ENCODE measurements at places on chromosomes 16 and 17.

DNA sequence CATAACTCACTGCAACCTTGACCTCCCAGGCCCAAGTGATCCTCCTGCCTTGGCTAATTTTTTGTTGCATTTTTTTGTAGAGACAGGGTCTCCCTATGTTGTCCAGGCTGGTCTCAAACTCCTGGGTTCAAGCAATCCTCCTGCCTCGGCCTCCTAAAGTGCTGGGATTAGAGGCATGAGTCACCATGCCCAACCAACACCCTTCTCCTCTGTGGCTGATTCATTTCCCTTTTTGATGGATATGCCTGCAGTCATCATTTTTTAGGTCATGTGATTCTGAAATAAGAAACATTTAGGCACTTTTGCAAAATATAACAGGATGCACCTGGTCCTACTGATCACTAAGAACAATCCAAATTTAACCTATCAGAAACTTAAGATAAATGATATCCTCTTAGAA is 44.0 kb upstream of the YPEL2 start:
- no peak for DNase-seq

GRCh38 chr17:80270836-80271235 is 10.2 kb downstream of the RNF213 start:
- peak; percentile 58 for DNase-seq

DNA sequence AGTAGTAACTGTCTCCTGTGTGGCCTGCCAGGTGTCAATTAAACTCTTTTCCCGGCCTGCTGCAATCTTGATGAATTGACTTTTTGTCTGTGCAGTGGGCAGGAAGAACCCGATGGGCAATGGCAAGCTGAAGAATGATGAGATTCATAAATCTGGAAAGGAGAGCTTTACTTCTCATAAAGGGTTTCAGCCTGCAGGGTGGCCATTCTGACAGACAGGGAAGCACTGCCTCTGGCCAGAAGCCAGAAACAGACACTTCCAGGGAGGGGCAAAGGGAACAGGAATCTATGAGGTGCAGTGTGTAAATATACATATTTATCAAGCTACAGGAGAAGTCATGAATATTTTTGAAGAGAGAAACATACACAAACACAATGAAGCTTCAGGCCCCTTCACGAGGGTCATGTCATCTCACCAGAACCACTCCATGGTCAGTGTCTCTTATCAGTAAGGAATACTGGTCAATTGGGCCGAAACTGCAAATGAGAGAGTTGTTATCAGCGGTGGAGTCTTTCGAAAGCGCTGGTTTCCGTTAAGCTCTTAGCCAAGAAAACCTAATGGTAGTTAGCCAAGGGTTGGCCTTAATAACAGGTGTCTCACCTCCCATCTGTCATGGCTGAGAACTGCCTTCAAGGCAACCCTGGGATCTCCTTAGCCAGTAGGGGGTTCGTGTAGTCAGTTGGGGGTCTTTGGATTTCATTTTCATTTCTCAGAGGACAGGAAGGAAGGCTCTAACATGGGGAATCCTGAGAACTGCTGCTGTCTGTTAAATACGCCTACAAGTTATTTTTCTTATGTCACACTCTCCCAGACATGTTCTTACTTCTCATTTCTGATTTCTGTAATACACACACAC is 1.2 kb upstream of the NARF start:
- DNase-seq = no peak

DNA sequence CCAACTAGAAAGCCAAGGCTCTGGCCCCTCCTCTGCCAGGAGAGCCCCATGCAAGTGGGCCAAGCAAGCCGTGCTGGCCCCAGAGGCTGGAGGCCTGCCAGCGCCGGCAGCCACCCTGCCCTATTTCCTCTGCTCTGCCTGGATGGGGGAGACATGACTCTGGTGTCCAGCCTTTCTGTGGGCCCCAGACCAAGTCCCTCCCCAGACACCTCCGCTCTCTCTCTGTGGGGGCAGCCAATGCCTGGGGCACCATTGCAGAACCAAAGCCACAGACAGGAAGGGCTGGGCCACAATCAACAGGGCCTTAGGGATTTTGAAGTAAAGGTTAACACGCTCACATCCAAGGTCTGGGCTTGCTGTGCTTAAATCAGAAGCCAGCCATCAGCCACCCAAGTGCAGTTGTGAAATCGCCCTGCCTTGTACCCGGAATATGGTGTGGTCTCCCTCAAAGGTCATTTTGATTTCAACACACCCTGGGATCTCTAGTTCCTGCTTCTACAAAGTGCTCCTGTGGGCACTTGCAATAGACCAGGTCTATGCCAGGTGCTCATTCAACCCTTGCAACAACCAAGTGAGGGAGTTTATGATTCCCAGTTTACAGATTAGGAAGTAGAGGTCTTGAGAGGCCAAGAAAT is 63.5 kb upstream of the TEX2 start:
- DNase-seq = no peak

DNA sequence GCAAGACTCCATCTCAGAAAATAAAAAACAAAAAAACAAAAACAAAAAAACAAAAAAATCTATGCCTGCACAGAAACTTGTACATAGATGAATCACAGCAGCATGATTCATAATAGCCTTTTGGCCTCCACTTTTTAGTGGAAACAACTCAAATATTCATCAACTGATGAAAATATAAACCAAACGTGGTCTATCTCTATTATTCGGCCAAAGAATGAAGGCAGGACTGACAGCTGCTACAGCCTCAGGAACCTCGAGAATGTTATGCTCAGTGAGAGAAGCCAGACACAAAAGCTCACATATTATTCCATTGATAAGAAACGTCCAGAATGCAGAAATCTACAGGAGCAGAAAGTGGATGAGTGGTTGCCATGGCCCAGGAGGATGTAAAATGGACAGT is 19.8 kb downstream of the PPL start:
- no peak for DNase-seq

GRCh38 chr17:13395346-13395745 is 206.4 kb downstream of the HS3ST3A1 start:
- no peak for DNase-seq

- peak; percentile 33 for DNase-seq
These were observed 52.6 kb downstream of the PLCG2 start for GRCh38 chr16:81831722-81832126.

- DNase-seq = no peak
These were observed 27.8 kb downstream of the BAHCC1 start for GRCh38 chr17:81422776-81423697.

- no peak for DNase-seq
These were observed 17.1 kb downstream of the NTN1 start for GRCh38 chr17:9038380-9038779.

- DNase-seq = peak; percentile 97
These were observed at the start of gene CLUH for GRCh38 chr17:2711608-2712299. Gene CLUH (minus strand): TSS chr17:2711764. CDS start chr17:2711661, 103 bp downstream.

DNA sequence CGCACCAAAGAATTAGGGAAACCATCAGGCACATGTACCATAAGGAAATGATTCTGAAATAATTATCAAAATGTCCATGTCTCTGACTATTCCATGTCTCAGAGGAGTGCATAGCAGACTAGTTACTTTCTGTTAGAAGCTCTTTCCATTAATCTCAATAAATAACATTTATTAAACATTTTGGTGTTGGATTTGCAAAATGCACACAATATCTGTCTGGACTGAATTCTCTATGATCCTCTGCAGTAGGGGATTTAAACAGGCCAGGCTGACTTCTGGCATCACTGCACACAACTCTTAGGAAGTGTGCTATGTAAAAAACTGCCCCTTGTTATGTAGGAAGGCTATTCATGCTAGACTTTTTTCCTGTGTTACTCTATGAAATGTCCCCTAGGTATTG is 283.3 kb upstream of the CDH5 start:
- DNase-seq = no peak

GRCh38 chr16:8964462-8964861 is 756 bp upstream of the USP7 start:
- no peak for DNase-seq

- peak; percentile 19 for DNase-seq
These were observed 220 bp upstream of the ARHGAP44 start for GRCh38 chr17:12789075-12789480.

DNA sequence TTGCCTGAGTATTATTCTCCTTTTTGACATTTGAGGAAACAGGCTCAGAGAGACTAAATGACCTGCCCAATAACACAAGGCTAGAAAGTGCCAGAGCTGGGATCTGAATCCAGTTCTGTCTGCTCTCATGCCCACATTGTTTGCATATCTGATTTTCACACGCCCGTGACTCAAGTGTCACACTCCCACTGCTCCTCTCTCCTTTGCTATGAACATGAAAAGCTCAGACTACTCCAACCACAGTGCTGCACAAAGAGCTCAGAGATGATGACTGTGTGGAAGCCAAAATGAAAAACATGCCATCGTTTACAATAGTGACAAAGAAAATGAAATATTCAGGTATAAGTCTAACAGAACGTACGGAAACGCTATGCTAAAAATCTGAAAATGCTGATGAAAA is 107.9 kb downstream of the SMG6 start:
- DNase-seq = peak; percentile 73

DNA sequence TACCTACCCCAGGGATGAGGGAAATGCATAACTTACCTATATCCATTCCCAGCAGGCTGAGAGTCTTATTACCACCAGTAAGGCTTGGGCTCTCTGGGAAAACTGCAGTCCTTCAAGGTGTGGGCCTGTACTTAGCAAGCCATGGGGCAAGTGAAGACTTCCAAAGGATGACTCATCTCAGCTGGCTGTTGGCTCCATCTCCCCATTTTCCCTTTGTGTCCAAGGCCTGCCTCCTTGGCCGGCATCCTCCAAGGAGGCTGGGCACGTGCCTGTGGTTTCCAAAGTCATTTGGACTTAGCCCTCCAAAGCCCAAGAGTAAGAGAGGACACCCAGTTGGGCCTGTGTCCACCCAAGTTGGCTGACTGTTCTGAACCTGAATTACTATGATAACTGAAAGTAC is 89.8 kb downstream of the TMEM100 start:
- DNase-seq = no peak

DNA sequence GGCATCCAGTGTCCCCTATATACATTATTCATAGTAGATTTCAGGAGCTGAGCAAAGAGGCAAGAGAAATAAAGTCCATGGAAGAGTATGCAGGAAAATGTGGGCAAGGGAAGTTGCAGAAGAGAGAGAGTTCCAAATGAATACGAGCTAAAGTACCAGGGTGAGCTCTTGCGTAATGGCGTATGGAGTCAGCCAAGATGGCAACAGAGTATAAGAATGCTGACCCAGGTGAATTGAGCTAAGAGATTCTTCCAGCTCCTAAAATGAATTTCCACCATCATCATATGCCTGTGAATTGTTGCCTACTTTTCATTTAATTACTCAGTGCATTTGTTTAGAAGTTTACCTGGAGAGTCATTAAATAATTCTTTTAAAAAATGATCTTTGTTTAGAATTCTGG is 153.2 kb upstream of the CNTNAP4 start:
- DNase-seq = no peak

- DNase-seq = no peak
These were observed 2.3 kb upstream of the UBALD2 start for GRCh38 chr17:76262732-76263344.

DNA sequence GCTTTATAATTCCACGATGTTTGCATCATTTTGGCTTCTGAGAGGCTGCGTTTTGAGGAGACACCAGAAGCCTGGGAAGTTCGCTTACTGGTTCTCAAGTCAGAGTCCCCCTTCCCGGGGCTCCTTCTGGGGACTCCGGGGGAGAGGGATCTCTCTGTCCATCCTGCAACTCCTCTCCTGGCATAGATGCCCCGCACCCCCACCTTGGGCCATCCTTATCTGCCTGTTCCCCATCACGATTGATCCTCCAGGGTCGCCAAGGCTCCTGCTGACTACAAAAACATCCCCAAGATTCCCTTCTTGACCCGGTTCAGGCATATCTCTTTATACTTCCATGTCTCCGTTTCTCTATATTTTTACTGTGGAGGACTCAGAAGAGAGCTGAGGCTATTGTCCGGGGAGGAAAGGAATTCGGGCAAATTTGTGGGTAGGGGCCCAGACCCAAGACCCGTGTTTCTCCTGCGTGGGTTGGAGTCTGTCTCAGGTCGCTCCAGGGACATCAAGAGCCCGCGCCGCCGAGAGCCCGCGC is 18.4 kb upstream of the HOXB13 start:
- no peak for DNase-seq

- DNase-seq = no peak
These were observed 50.8 kb upstream of the CDR2 start for GRCh38 chr16:22425036-22425801.

- no peak for DNase-seq
These were observed 24.6 kb upstream of the BRD7 start for GRCh38 chr16:50393416-50393815.

DNA sequence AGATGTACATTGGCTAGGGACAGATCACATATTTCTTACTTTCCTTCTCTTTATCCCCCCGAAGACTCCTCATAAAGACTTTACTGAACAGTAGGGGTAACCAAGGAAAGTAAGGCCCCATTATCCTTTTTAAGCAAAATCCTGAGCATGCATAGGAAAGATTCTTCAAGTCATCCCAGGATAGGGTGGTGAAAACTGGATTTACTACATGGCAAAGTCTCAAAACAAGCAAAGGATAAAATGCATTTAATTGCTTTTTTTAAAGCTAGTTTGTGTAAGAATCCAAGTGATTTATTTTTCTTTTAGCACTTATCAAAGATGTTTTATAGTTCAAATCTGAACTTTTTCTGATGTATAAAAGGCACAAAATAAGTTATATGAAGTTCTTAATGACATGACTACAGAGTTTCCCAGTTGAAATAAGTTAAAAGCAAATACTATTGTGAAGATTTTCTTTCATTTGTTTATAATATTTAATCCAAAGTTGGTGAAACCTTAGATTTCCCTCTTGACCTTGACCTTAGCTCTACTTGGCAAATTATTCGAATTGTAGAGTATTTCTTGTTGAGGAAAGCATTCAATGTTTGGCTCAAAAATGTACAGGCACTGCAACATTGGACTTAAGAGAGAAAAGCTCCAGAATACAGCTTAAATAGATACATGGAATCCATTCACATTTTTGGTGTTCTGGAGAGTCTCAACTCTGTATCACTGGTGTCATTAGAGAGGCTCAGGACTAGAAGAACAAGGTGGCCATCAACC is 104.3 kb downstream of the ABCA8 start:
- DNase-seq = no peak

DNA sequence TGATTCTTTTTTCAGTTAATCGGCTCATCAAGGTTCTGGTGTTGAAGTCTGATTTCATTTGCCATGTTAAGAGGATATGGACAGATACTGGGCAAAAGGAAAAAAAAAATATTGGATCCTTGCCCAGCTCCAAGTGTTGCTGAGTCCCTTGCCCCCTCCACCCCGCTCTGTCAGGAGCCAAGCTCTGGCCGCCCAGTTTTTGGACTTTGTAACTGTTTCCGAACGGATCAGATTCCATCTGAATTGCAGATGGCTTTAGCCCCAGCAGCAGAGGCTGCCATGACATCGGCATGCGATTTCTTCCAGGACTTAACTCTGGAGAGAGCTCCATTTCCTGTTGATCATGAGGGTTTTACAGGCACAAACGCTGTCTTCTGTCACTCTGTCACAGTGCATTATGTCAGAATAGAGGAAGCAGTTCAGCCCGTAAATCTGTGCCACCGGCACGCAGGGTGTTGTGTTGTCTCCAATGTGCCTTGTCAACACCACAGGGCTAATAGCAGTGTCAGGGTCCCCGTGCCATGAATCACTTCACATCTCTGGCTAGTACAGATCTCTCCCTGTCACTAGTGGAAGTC is 615.6 kb downstream of the MAF start:
- no peak for DNase-seq

- no peak for DNase-seq
These were observed 41.6 kb downstream of the MYO1D start for GRCh38 chr17:32835291-32835761.

- DNase-seq = no peak
These were observed 50.1 kb downstream of the AXIN2 start for GRCh38 chr17:65511316-65511715.

Data from activated CD4-positive, alpha-beta T cell treated with anti-CD3 and anti-CD28 coated beads, Interleukin-2, amount 50 U/mL, for 48 hours (primary cell).